Peyer's patch (tissue), 4 donors: ENCODE measurements at places on chromosomes 11 and 22. TPM values are rescaled to one million over a fixed set of nuclear protein-coding genes. Genes with fewer than 3 reads are reported as not detected.

- no peak for DNase-seq
Measured at GRCh38 chr11:113382121-113382520, 5.5 kb upstream of the ANKK1 start.

- DNase-seq: no peak
Measured at GRCh38 chr11:128765104-128765503, 71.2 kb downstream of the FLI1 start.

Gene CD6
- 3.3 TPM for total RNA-seq

Gene MPPED1
- not detected for total RNA-seq

Gene HTR3B
- not detected for total RNA-seq
